ENCODE measurements at places on chromosomes 5 and 9.

DNA sequence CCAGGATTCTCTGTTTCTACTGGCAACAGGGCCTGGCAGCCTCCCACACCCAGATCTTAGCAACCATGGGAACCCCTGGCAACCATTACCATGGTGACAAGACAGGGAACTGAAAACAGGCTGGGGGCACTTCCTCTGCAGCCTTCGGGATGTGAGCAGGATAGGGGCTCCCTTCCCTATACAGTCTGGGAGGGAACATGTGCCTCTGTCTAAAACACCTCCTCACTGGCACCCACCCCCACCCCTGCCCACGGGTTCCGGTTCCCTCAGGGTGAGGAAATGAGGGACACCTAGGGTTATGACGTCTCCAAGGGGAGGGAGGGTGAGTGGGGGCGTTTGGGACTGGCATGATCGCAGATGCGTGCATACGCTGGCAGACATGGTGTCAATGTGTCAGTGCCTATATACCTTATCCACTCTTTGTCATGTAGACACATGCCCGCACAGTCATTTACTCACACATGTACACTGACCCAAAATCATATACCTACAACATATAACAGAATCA lies 3.0 kb upstream of the DNAJB5 start:
- DNase-seq = no peak

GRCh38 chr5:110258460-110259216 lies 467.8 kb downstream of the TMEM232 start:
- DNase-seq = peak; percentile 3

GRCh38 chr9:87422999-87423398 lies 74.7 kb upstream of the DAPK1 start:
- no peak for DNase-seq

GRCh38 chr9:98597236-98597771 lies 111.4 kb downstream of the GABBR2 start:
- no peak for DNase-seq
